Effector memory CD4-positive, alpha-beta T cell (primary cell): ENCODE measurements at places on chromosomes 12 and 14.

- no peak overlapping the region for H3K27ac ChIP-seq
- no peaks in the 10 kb centered on the region for H3K27me3 ChIP-seq
- H3K4me3 ChIP-seq: no peak overlapping the region
- DNase-seq: no peak
These were observed 9.5 kb downstream of the ACIN1 start for GRCh38 chr14:23085458-23085857.

- H3K27ac ChIP-seq: no peak overlapping the region
- no peak overlapping the region for H3K4me3 ChIP-seq
- H3K27me3 ChIP-seq: no peaks in the 10 kb centered on the region
- H3K4me1 ChIP-seq: no peaks in the 10 kb centered on the region
- H3K36me3 ChIP-seq: peaks cover 7% of the 10 kb centered on the region
These were observed 127.0 kb downstream of the SCAF11 start for GRCh38 chr12:45863332-45863731.

DNA sequence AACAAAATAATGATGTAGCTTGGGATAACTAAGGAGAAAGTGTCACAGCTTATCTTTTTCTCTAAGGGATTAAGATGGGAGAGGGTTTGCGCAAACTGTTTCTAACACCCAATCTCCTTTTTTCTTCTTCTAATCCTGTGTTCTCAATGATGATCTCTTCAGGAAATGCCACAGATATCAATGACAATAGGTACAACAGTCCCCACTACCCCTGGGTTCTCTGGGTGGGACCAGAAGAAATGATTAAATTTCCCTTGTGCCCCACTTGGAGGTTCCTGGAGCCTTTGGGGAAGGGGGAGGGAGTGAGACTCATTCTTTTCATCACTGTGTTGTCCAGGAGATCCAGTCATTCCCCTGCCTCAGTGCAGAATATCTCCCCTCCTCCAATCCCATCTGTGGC lies 8.6 kb upstream of the PIP4K2C start:
- H3K27ac ChIP-seq: no peak overlapping the region
- H3K27me3 ChIP-seq: no peaks in the 10 kb centered on the region
- H3K4me1 ChIP-seq: no peaks in the 10 kb centered on the region
- H3K4me3 ChIP-seq: no peak overlapping the region
- no peaks in the 10 kb centered on the region for H3K36me3 ChIP-seq

- H3K27ac ChIP-seq: no peak overlapping the region
- H3K4me3 ChIP-seq: no peak overlapping the region
- H3K36me3 ChIP-seq: peaks cover 74% of the 10 kb centered on the region
- no peaks in the 10 kb centered on the region for H3K27me3 ChIP-seq
- DNase-seq: no peak
- no peaks in the 10 kb centered on the region for H3K4me1 ChIP-seq
These were observed 7.9 kb downstream of the EMG1 start for GRCh38 chr12:6978611-6979011.

GRCh38 chr12:52119398-52120254 lies 40.1 kb downstream of the SMIM41 start:
- H3K27me3 ChIP-seq: peaks cover 5% of the 10 kb centered on the region
- peaks cover 2% of the 10 kb centered on the region for H3K4me1 ChIP-seq
- H3K36me3 ChIP-seq: no peaks in the 10 kb centered on the region
- DNase-seq: no peak

GRCh38 chr12:46509135-46509534 lies 136.6 kb upstream of the SLC38A2 start:
- DNase-seq: no peak
- no peaks in the 10 kb centered on the region for H3K27me3 ChIP-seq
- H3K4me1 ChIP-seq: no peaks in the 10 kb centered on the region
- no peaks in the 10 kb centered on the region for H3K36me3 ChIP-seq
- H3K27ac ChIP-seq: no peak overlapping the region
- H3K4me3 ChIP-seq: no peak overlapping the region

DNA sequence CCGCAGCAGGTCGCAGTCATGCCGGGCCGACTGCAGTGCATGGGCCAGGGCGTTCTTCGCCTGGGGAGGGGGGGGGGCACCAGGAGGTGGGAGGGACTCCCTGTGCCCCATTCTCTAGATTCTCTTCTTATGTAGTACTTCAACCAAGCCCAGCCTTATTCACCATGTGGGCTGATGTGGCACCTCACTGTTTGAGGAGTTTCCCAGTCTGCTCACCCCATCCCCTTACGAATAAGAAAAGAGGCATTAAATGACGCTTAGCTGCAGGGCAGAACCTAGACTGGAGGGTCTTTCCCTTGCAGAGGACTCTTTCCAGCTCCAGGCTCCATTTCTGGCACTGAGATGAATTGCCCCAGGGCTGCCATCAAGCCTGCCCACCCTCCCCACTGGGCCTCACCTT lies 12.2 kb downstream of the CMTM5 start:
- H3K4me1 ChIP-seq: no peaks in the 10 kb centered on the region
- no peak for DNase-seq
- H3K27ac ChIP-seq: no peak overlapping the region
- H3K27me3 ChIP-seq: no peaks in the 10 kb centered on the region
- no peak overlapping the region for H3K4me3 ChIP-seq
- H3K36me3 ChIP-seq: no peaks in the 10 kb centered on the region

- H3K4me3 ChIP-seq: no peak overlapping the region
- H3K27me3 ChIP-seq: no peaks in the 10 kb centered on the region
- no peak for DNase-seq
- H3K36me3 ChIP-seq: no peaks in the 10 kb centered on the region
- no peaks in the 10 kb centered on the region for H3K4me1 ChIP-seq
These were observed 274.9 kb upstream of the LMO3 start for GRCh38 chr12:16880864-16881285.

DNA sequence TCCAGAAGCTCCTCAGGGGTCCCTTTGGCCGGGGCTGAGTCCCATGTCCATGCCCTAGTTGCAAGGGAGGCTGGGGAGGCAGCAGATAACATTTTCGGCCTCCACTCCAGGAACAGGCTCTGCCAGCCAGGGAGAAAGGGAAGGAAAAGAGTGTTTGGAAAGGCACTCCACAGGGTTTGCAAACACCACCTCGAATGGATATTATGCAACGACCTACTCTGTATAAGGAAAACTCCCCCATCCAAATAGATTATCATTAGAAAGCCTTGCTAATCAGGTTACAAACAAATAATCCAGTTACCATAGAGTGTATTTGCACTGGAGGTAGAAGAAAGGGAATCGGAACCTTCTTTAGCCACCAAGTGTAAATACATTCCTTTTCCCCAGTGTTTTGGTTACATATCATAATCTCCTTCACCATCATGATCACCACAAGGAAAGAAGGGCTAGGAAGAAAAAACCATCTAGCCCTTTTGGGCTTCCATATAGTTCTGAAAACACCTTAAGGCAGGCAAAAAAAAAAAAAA lies 40.4 kb downstream of the TMCC3 start:
- no peaks in the 10 kb centered on the region for H3K36me3 ChIP-seq
- H3K27ac ChIP-seq: no peak overlapping the region
- H3K4me1 ChIP-seq: no peaks in the 10 kb centered on the region
- no peak overlapping the region for H3K4me3 ChIP-seq

GRCh38 chr12:64109706-64110105 lies 112.4 kb downstream of the KICS2 start:
- no peaks in the 10 kb centered on the region for H3K36me3 ChIP-seq
- no peak overlapping the region for H3K27ac ChIP-seq
- DNase-seq: no peak
- no peaks in the 10 kb centered on the region for H3K4me1 ChIP-seq
- H3K4me3 ChIP-seq: no peak overlapping the region

GRCh38 chr12:58288190-58288589 lies 346.8 kb downstream of the ATP23 start:
- no peaks in the 10 kb centered on the region for H3K36me3 ChIP-seq
- H3K4me1 ChIP-seq: no peaks in the 10 kb centered on the region
- H3K27ac ChIP-seq: no peak overlapping the region
- DNase-seq: no peak
- H3K4me3 ChIP-seq: no peak overlapping the region

DNA sequence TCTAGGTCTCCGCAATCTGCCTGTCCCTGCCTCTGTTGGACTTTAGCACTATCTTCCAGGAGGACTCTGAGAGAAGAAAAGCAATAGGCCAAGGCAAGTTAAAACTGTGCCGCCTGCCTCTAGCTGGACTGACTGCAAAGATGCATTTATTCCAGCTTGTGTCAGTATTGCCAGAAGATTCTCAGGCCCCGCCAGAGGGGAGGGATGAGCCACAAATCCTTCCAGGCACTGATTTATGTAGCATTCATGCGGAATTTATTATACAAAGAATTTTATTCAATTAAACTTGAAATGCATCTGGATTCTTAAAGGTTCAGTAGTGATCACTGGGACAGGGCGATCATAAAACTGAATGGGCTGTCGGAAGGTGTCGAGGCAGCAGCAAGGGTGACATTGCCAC lies 19.8 kb downstream of the MMAB start:
- no peak overlapping the region for H3K27ac ChIP-seq
- no peak for DNase-seq
- H3K36me3 ChIP-seq: no peaks in the 10 kb centered on the region
- no peaks in the 10 kb centered on the region for H3K27me3 ChIP-seq
- H3K4me1 ChIP-seq: no peaks in the 10 kb centered on the region
- no peak overlapping the region for H3K4me3 ChIP-seq

DNA sequence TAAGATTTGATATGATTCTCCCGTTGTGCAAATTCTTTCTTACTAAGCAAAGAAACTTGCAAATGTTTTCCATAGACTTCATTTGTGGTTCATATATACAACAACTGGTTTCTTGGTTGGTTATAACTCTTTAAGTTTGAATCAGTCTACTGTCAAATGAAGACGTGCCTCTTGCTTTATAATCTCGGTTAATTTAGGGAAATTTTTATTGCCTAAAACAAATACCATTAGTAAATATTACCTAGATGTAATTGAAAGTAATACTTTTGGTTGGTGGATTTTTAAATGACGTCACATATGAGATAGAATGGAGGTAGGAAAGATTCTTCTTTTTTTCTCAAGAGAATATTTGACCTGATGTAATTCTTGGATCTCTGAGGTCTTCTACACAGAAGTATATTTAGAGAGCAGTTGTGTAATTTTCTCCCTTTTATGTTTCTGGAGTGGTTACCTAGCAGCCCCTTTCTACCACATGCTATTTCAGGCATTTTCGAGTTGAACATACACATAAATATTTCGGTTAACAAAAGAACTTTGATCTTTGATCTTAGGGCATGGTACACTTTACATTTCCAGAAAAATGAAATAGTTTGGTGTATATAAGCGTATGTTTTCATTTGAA lies 1.7 kb downstream of the ATF7IP start:
- no peak for DNase-seq
- peaks cover 15% of the 10 kb centered on the region for H3K4me1 ChIP-seq
- H3K36me3 ChIP-seq: no peaks in the 10 kb centered on the region
- no peaks in the 10 kb centered on the region for H3K27me3 ChIP-seq

- H3K27ac ChIP-seq: no peak overlapping the region
- no peaks in the 10 kb centered on the region for H3K4me1 ChIP-seq
- DNase-seq: no peak
These were observed 91.4 kb upstream of the ALX1 start for GRCh38 chr12:85188619-85189018.

- peaks cover 24% of the 10 kb centered on the region for H3K4me1 ChIP-seq
- H3K27me3 ChIP-seq: no peaks in the 10 kb centered on the region
These were observed 26.3 kb downstream of the TC2N start for GRCh38 chr14:91841065-91841464.

GRCh38 chr14:101501341-101501740 lies 60.0 kb upstream of the DIO3 start:
- no peak for DNase-seq
- no peak overlapping the region for H3K4me3 ChIP-seq
- H3K36me3 ChIP-seq: no peaks in the 10 kb centered on the region
- H3K27me3 ChIP-seq: no peaks in the 10 kb centered on the region
- no peak overlapping the region for H3K27ac ChIP-seq

GRCh38 chr12:53501615-53502181 lies 615 bp downstream of the TARBP2 start:
- peaks cover 29% of the 10 kb centered on the region for H3K4me1 ChIP-seq
- peak overlapping the region; percentile 66 for H3K4me3 ChIP-seq

GRCh38 chr12:42213954-42214426 lies 24.1 kb downstream of the YAF2 start:
- H3K4me1 ChIP-seq: no peaks in the 10 kb centered on the region
- DNase-seq: no peak
- H3K4me3 ChIP-seq: no peak overlapping the region
- no peaks in the 10 kb centered on the region for H3K27me3 ChIP-seq
- no peak overlapping the region for H3K27ac ChIP-seq

- H3K36me3 ChIP-seq: no peaks in the 10 kb centered on the region
- no peaks in the 10 kb centered on the region for H3K4me1 ChIP-seq
- DNase-seq: no peak
- no peak overlapping the region for H3K27ac ChIP-seq
- H3K4me3 ChIP-seq: no peak overlapping the region
These were observed 414.9 kb downstream of the ETNK1 start for GRCh38 chr12:23039834-23040233.

GRCh38 chr14:44956866-44957265 lies 4.9 kb downstream of the KLHL28 start:
- no peak overlapping the region for H3K27ac ChIP-seq
- H3K4me3 ChIP-seq: no peak overlapping the region
- no peak for DNase-seq
- H3K27me3 ChIP-seq: no peaks in the 10 kb centered on the region
- H3K4me1 ChIP-seq: peaks cover 8% of the 10 kb centered on the region

DNA sequence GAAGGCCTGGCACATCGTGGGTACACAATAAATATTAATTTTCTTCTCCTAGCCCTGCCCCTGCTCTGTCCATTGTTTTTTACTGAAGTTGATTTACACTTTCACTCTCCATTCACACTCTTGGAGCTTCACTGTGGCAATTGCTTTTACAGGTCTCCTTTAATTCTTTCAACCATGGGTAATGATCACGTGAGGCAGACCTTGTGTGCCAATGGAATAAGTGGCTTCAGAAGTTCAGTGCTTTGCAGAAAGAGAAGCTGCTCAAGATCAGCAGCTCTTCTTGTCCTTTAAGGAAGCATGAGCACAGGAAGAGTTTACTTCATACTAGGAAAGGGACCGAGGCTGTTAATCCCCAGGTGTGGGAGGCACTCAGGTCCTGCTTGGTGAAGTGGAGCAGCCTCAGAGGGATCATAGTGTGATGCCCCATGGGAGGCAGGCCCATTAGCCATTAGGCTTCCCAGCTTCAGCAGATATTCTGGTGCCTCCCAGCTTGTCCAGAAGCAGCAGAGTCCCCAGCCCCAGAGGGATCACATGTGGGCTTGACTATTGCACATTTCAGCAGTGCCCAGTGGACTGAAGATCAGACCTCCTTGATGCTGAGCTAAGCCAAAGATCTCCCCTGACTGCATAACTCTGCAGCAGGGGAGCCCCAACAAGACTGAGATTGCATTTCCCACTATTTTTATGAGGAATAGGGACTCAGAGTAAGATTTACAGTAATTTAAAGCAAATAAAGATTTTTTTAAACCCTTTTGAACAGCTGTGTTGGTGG lies 5.0 kb upstream of the SLC35F4 start:
- H3K27me3 ChIP-seq: no peaks in the 10 kb centered on the region
- no peak overlapping the region for H3K4me3 ChIP-seq
- no peaks in the 10 kb centered on the region for H3K4me1 ChIP-seq
- H3K27ac ChIP-seq: no peak overlapping the region
- no peaks in the 10 kb centered on the region for H3K36me3 ChIP-seq

GRCh38 chr14:102182936-102183619 lies 43.4 kb downstream of the WDR20 start:
- no peak overlapping the region for H3K4me3 ChIP-seq
- no peaks in the 10 kb centered on the region for H3K36me3 ChIP-seq
- no peak overlapping the region for H3K27ac ChIP-seq
- H3K27me3 ChIP-seq: no peaks in the 10 kb centered on the region
- H3K4me1 ChIP-seq: no peaks in the 10 kb centered on the region
- no peak for DNase-seq
